Stimulated activated CD4-positive, alpha-beta T cell treated with anti-CD3 and anti-CD28 coated beads, TNF-alpha, amount 100 ng/mL, for 1 hour (primary cell): ENCODE measurements at places on chromosomes 1 and 21.

DNA sequence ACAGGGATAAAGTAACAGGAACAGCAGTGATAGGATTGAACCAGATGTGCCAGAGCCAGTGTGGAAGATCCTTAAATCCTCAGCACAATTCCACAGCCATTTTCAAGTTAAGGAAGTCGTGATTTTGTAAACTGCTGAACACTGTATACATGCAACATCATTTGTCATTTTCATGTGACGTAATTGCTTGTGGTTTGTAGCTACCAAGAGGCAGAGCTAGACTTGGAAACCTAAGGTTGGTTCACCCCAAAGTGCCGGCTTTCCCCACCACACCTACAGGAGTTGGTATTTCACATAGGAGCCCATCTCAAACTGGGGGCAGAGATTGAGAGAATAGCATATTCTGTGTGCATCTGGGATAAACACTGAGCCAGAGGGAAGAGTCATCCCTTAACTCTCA is 113.9 kb downstream of the CAPN8 start:
- DNase-seq, result no peak

GRCh38 chr1:1085171-1085841 is 11.2 kb upstream of the RNF223 start:
- no peak for DNase-seq

DNA sequence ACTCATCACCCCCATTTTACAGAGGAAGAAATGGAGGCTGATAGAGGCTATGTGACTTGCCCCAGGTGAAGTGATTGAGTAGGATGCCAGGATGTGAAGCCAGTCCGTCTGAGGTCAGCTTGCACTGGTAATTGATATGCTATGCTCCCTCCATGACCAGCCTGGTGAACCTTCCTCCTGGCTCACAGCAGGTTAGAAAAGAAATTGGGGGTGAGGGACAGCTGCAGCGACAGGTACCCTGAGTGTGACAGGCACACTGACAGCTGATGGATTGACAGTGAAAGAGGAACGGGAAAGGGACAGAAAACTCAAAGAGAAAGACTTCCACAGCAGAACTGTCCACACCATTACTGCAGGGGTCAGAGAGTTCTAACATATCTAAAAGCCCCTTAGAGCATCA is 102.1 kb downstream of the SUSD4 start:
- no peak for DNase-seq

- DNase-seq, result no peak
Measured at GRCh38 chr1:66628926-66629325, 95.0 kb downstream of the SGIP1 start.

DNA sequence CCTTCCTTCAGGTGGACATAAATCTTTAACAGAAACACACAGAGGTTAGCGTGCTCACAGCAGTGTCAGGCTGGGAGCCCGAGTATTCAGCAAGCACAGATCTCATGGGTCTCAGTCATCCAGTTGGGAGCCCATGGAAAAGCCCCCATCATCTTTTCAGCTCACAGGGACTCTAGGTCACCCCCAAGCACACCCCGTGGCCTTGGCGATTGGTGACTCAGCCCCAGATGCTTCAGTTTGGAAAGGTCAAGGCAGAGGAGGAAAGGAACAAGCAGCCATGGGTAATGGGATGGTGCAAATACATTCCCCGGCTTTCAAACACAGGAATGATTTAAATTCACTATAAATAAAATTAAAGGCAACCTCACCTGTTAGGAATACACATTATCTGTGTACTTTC is 88.9 kb downstream of the PGBD5 start:
- no peak for DNase-seq

DNA sequence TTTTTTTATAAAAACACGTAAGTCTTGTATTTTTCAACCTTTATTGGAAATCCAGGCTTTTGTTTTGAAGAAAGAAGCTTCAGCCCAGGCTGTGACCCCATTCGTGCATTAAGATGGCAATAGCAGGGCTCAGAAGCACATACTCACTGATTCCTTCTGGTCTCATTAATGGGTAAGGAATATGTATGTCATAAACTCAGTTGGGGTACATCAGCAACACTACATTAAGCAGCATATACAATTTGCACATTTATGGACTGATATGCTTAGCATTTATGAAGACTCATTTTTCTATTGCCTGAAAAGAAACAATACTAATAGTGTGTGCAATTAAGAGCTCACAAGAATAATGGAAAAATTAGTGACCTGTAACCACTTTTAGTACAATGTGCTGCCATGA is 945.4 kb upstream of the PRMT6 start:
- no peak for DNase-seq

DNA sequence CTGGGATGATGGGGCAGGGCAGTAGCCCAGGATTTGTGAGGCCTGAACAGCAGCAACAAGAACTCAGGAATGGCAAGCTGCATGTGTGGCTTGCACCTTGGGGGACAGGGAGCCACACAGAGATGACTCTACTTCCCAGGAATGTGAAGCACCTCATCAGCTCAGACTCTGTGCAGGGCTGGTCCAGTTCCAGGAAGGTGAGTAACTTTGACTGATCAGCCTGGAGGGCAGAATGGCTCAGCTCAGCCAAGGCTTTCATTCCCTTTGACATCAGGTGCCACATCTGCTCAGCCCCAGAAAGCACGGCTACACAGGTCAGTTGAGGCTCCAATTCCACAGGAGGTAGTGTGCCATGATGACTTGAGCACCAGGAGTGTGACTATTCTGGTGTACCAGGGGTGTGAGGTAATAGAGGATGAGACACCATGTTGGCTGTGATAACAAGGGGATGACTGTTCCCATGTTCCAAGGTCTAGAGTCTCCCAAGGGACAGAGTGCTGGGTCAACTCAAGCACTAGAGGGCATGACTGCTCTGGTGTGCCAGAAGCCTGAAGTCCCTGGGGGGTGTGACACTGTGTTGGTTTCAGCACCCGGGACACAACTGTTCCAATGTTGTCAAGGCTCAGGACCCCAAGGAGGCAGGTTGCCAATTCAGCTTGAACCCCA is 625.8 kb upstream of the ADGRL2 start:
- no peak for DNase-seq

DNA sequence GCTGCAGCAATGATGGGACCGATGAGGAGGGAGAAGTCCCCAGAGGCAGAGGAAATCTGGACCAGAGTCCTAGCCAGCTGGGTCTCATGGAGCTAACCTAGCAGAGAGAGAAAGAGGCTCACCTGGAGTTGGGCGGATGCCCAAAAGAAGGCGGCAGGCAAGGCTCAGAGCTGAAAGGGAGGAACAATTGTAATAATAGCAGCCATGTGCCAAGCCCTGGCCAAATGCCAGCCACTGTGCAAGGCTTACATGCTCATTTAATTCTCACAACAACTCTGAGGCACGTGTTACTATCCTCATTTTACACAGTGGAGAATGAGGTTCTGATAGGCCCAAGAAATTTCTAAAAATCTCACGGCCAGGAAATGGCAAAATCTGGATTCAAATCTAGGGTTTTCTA is 50.0 kb upstream of the ZNF648 start:
- no peak for DNase-seq

GRCh38 chr1:206075786-206076755 is 23.1 kb downstream of the RHEX start:
- DNase-seq, result no peak

DNA sequence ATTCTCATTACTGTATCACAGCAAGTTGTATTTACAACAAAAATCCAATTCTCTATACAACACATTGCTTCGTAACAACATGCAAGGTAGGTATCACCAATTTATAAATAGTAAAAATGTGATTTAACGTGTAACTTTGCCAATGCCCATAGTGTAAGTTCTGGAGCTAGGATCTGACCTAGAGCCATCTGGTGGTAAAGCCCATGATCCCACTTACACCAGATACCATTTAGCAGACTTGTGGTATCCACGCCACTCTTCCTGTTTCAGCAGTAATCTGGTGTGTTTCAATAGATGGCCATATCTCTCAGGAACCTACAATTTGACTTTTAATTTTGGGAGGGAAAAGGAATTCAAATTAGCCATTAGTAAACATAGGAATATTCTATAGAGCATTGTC is 10.2 kb downstream of the SETSIP start:
- no peak for DNase-seq

- peak; percentile 1 for DNase-seq
Measured at GRCh38 chr1:19800076-19800804, 524 bp upstream of the TMCO4 start.

- no peak for DNase-seq
Measured at GRCh38 chr21:38042246-38042645, 126.0 kb upstream of the KCNJ6 start.

DNA sequence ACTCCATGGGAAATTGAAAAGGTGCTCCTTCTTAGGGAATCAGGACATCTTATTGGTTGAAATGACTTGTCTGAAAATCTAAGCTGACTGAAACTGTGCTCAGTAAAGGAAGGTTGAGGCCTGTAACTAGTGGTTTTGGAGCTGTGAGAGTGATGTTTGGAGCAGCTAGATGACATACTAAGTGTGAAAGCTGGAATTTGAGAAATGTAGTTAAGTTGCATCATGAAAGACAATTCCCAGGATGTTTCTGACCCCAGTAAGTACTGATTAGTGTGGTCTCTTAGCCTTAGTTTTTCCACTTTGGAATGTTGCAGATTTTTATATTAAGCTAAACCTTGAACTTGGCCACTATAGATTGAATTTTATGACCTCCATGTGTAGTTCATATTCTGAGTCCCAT is 154.9 kb downstream of the PAPPA2 start:
- no peak for DNase-seq

- DNase-seq, result no peak
Measured at GRCh38 chr1:222989443-222989842, 153.6 kb downstream of the TLR5 start.

- no peak for DNase-seq
Measured at GRCh38 chr21:26851109-26851944, 6.1 kb upstream of the ADAMTS1 start.

- no peak for DNase-seq
Measured at GRCh38 chr1:33610391-33610790, 137.9 kb downstream of the ZSCAN20 start.

- DNase-seq, result no peak
Measured at GRCh38 chr1:209855623-209856022, 27.9 kb downstream of the UTP25 start.

- DNase-seq, result no peak
Measured at GRCh38 chr1:117623698-117624097, 17.9 kb downstream of the TENT5C start.

- DNase-seq, result no peak
Measured at GRCh38 chr1:84488107-84488506, 9.0 kb downstream of the RPF1 start.

DNA sequence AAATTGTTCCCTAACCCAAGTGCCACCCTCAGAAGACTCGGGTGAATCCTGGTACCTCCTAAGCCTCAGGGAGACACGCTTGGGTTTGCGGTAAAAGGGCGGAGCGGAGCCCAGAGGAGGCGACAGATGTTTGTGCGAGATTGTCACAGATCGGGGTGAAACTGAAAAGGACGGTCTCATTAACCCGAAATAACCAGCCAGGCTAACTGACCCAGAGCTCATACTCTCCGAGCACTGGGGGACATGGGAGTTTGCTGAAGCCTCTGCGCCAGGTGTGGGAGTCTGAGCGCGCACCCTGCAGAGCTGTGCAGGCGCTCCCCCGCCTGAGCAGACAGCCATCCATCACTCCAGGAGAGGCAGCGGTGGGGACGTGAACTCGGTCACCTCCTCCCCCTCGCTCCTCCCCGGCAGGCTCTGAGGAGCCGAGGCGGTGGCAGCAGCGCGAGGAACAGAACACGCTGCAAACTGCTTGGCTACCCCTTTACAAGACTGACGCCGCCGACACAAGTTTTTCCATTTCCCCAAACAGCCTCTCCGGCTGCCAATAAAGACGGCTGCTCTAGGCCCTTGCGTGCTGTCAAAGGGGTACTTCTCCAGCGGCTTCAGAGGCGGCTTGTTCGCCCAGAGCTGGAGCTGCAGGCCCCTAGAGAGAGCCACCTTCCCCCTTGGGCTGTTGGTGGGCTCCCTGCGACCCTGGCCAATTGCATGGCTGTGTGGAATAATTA is 43.5 kb downstream of the RRAGC start:
- no peak for DNase-seq

DNA sequence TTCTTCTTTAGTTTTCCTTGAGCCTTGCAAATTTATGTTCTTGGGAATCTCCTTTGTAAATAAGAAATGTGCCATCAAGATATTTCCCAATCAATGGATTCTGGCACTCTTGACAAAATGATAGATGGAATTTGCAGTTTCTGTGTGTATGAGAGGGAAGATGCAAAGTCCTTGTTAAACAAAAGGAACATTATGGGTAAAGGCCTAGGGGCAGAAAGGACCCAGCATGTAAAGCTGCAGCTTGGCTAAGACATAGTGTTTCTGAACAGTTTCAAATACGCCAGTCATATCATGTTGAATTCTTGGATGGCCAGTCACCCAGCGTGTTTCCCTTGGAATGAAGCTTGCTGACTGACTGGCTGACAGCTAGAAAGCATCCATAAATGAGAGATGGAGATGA is 210.8 kb downstream of the NFIA start:
- DNase-seq, result no peak

GRCh38 chr21:35045542-35046262 is 3.4 kb downstream of the RUNX1 start:
- no peak for DNase-seq

- no peak for DNase-seq
Measured at GRCh38 chr1:10912441-10912840, 100.0 kb upstream of the TARDBP start.

- DNase-seq, result no peak
Measured at GRCh38 chr21:39348040-39348354, 891 bp downstream of the HMGN1 start.

DNA sequence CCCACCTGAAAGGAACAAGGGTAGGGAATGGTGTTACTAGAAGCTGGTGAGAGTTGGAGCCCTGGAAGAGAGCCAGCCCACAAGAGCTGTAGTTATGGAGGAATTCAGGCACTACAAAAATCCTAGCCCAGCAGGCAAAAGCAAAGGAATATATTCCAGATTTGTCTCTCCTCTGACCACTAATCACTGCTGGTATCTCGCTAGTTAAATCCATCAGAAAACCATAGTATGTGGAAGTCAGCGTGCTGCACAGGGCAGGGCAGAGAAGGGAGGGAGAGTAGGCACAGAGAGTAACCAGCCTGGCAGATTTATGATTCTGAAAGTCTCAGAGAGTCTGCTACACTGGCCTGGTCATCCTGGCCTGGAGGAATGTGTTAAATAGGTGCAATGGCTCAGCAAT is 88.6 kb downstream of the SELENOF start:
- DNase-seq, result no peak

DNA sequence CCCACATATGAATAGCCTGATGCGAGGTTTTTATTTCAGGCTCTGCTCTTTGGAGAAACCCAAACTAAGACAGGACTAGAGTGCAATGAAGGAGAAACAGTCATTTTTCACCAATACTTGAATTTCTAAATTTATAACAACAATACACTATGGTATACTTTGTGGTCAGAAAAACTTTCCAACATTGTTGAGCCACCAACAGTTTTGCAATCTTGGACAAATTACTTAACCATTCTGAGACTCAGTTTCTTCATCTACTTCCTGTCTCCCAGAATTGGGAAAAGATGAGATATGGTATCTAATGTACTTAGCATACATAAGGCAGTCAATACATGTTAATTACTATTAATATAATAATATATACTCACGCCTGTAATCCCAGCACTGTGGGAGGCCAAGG is 519.8 kb upstream of the PLXNA2 start:
- DNase-seq, result no peak

GRCh38 chr1:3690282-3691065 is 38.2 kb downstream of the TP73 start:
- no peak for DNase-seq

GRCh38 chr21:32547018-32547417 is 38.3 kb downstream of the TCP10L start:
- DNase-seq, result no peak

- no peak for DNase-seq
Measured at GRCh38 chr1:27399251-27400025, 7.0 kb downstream of the GPR3 start.

GRCh38 chr1:235933766-235934116 is 67.0 kb upstream of the LYST start:
- no peak for DNase-seq
